DMS53 (cell line): ENCODE measurements at places on chromosomes 13 and 19.

GRCh38 chr13:106756446-106756845 lies 188.5 kb upstream of the ARGLU1 start:
- DNase-seq: no peak

GRCh38 chr13:24039621-24040475 lies 120.7 kb upstream of the SPATA13 start:
- no peak for DNase-seq

- DNase-seq: peak; percentile 47
Measured at GRCh38 chr19:55493645-55494171, 5.5 kb downstream of the SSC5D start.

- DNase-seq: no peak
Measured at GRCh38 chr13:76773448-76774094, 112.6 kb downstream of the KCTD12 start.

- no peak for DNase-seq
Measured at GRCh38 chr13:47621931-47622330, 379.1 kb downstream of the SUCLA2 start.
